ENCODE measurements at places on chromosomes 3 and 15. TPM values are rescaled to one million over a fixed set of nuclear protein-coding genes. Genes with fewer than 3 reads are reported as not detected.

The TRPM1 gene
- total RNA-seq: under 0.01 TPM

The SLC15A2 gene
- 2.8 TPM for total RNA-seq

The GABRR3 gene
- total RNA-seq: not detected

The TTC23 gene
- total RNA-seq: 10.0 TPM

The OR5K2 gene
- total RNA-seq: not detected

The ZNF385D gene
- total RNA-seq: under 0.01 TPM

DNA sequence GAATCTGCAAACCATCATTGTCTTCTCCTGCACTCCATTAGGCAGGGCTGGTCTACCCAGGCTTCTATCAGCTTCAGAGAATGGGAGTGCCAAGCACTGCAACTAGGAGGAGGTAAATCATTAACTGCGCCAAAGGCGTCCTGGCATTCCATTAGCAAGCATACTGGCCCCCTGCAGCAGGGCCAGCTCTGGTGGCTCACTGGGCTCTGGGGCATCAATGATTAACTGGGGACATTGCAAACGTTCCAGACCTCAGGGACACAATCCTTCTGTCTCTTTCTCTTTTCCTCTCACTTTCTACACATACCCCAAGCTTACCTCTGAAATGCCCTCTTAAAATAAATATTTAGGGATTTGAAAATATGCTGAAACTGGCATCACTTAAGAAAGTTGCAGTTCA lies 129.0 kb downstream of the MYLK start:
- no peak for DNase-seq

GRCh38 chr3:177430653-177431052 lies 233.4 kb upstream of the TBL1XR1 start:
- no peak for DNase-seq

DNA sequence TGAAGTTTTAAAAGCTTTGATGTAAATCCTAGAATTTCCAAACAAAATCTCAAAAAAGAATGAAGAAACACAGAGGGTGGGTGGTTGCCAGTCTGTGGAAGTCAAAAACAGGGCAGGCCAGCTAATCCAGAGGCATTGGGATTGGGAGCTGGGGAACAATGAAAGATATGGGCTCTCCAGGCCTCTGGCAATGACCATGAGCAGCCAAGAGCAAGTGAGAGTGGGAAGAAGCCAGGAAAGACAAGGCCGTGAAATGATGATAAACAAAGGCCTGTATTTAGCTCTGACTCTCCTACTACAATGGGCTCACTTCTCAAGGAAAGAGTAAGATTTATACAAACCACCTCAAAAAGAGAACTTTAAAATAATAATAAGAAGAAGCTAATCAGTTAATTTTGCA lies 248.5 kb downstream of the ZMAT3 start:
- DNase-seq: no peak

DNA sequence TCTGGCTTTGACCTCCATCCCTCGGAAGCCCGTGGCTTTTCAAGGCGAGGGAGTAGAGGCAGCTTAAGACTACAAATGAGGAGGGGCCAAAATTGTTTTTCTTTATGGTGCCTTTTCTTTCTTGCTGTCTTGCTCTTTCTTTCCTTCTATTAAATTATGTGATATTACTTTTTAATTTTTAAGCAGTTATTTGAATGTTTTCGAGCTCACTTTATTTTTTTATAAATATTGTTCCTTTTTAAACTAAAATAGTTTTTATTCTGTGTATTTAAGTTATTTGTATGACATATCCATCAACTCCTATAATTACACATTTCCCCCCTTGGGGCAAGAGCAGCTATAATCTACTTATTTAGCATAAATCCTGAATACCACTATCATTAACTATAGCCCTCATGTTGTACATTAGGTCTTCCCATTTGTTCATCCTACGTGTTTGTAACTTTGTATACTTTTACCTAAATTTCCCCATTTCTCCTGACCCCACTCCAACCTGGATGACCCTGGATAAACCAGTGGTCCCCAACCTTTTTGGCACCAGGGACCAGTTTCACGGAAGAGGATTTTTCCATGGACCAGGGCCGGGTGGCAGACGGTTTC lies 622 bp upstream of the PLSCR1 start:
- no peak for DNase-seq

- DNase-seq: no peak
These were observed 39.0 kb downstream of the WHAMM start for GRCh38 chr15:82848241-82848993.

DNA sequence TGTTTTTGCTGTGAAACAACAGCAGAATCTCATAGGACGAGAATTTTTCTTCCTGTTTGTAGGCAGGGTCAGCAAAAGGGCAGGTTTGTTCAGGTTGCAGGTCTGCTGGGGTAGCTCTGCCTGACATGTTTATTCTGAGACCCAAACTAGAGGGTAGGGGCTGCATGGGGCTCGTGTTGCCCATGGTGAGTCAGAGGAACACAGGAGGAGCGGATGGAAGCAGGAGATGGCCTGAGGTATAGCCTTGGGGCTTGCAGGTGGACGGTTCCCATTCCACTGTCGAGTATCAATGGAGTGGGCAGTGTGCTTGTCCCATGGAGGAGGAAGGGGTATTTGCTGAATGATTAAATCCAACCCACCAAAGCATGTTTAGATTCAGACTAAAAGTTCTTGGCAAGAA lies 138.9 kb downstream of the APBA2 start:
- no peak for DNase-seq

- DNase-seq: no peak
These were observed 104.2 kb upstream of the SPRED1 start for GRCh38 chr15:38148471-38148870.

DNA sequence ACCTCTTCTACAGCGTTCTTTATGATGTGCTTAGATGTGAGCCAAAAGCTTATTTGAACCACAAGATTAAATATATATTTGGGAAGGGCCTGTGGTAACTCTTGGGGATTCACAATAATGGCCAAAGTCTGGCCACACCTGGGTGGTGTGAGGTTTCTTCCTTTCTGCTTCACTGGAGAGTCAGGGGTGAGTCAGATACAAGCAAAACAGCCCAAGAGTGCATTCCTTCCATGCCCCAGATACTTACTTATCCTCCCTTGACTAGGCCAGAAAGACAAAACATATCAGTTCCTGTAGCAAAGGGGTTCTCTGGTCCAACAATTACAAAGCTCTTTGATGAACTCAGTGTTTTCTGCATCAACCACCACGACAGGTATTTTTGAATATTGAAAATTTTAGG lies 941 bp downstream of the ZBED2 start:
- peak; percentile 90 for DNase-seq

- DNase-seq: no peak
These were observed 195.6 kb upstream of the CFAP20DC start for GRCh38 chr3:59245300-59245858.

DNA sequence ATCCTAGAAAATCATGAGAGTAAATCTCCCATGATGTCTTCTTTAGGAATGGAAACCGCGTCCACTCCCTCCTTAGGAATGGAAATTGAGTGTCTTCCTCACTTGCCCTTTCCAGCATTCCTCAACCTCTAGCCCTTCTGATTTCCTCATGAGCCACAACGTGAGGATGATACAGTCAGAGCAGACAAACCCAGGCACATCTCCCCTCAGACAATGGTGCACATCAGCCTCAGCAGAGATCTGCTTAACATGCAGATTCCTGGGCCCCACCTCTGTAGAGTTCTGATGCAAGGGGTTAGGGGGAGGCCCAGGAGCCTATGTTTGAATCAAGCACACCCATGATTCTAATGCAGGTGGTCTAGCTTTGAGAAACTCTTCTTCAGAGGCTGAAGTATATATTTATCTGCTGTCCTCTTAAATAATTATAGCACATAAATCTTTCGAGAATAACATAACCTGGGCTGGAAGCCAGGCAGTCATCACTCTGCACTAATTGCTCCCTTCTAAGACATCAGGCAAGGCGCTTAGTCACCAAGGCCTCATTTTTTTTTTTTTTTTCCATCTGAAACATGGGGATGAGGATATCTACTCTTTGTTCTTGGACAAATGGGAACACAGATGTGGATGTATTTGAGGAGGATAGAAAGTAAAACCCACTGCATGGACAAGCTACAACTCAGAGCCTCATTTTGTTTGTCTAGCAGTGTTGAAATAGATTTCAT lies 81.7 kb downstream of the PRICKLE2 start:
- peak; percentile 73 for DNase-seq

DNA sequence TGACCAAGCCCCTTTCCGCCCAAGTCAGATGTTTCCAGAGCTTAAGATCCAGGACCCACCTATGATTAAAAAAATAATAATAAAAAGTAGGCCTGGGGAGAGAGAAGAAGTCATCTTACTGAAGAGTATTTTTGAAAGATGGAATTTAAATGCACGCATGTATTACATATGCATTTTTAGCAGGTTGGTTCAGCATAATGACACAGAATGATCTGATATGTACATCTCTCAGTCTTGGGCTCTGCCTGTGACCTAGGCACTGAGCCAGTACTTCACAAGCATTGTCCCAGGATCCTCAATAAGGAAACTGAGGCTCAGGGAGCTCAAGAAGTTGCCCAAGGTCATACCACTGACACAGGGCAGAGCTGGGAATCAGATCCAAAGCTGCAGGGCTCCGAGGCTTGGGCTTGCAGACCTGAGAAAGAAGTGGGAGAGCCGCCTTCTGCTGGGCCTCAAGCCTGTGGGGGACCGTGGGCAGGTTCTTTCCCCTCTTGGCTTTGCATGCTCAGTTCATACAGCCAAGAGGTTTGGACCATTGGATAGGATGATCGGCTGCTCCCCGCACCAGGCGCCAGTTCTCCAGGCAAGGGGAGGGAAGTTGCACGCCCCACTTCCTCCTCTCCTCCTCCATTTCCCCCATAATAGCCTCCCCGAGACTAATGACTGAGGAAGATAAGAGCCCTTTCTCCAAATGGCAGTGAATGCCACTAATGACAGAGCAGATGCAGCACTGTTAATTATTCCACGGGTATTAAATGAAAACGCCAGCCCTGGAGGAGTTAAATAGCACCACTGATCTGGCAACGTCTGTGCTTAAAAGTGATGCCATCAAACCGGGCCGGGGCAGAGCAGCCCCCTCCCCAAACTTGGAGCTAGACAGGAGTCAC lies 6.9 kb downstream of the SLC6A1 start:
- DNase-seq: no peak

GRCh38 chr3:71618538-71618937 lies 35.0 kb upstream of the FOXP1 start:
- no peak for DNase-seq

DNA sequence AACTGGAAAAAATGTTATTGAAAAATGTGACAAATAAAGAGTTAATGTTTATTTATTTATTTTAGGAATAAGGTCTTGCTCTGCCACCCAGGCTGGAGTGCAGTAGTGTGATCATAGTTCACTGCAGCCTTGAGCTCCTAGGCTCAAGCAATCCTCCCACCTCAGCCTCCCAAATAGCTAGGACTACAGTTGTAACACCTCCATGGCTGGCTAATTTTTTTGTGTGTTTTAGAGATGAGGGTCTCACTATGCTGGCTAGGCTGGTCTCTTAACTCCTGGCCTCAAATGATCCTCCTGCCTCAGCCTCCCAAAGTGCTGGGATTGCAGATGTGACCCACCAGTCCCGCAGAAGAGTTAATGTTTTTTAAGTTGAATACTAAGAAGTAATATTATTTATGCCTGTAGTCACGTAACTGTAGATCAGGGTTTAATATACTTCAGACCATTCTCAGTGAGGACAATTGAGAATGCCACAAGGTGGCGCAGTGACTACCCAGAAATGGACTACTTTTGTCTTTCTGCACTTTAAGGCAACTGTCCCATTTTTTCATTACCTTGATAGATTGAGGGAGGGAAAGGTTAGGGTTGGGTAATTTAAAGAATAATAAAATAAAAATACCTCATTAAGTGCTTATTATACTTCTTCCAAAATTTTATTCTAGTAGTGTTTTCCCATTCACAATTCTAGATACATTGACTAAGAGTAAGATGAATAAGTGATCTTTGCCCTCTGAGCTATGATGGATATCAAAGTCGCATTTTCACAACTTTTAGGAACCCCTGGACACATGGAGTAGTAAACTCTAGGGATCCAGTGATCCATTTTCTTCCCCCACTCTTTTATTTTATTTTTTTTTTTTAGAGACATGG lies 6.0 kb downstream of the MUC13 start:
- DNase-seq: peak; percentile 60

- DNase-seq: no peak
These were observed 304.9 kb upstream of the ADAMTS9 start for GRCh38 chr3:64992530-64993285.

DNA sequence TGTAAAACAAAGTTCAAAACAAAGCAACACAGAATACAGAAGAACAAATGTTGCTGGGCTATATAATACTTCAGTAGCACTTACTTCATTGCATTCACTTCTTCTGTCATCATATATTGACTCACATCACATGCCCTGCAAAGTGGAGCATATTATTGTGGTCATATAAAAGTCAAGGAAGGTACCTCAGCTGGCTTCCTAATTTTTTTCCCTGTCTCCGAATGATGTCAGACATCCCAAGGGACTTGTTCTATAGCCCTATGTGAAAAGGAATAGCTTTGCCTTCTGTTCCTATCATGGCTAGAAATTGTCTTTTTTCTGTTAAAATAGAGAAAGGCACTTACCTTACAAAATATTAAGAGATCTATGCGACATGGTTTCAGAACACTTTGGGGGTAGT lies 109.4 kb downstream of the LRTM1 start:
- DNase-seq: no peak

DNA sequence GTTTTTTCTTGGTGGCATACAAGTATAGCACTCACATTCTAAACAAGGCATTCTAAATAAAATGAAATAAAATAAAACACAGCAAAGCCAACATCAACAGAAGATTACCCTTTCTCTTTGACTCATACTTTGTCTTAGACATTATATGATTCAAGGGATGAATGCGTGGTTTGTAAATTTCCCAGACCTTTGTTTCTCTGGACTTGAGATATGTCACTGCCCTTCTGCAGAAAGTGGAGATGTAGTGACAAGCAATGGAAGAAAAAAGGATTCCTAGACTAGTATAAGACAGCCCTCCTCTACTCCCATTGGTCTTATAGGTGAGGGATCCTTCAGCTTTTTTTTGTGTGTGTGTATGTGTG lies 22.4 kb downstream of the NANOGP8 start:
- DNase-seq: peak; percentile 41

GRCh38 chr3:44252332-44252959 lies 10.8 kb downstream of the TOPAZ1 start:
- DNase-seq: no peak

DNA sequence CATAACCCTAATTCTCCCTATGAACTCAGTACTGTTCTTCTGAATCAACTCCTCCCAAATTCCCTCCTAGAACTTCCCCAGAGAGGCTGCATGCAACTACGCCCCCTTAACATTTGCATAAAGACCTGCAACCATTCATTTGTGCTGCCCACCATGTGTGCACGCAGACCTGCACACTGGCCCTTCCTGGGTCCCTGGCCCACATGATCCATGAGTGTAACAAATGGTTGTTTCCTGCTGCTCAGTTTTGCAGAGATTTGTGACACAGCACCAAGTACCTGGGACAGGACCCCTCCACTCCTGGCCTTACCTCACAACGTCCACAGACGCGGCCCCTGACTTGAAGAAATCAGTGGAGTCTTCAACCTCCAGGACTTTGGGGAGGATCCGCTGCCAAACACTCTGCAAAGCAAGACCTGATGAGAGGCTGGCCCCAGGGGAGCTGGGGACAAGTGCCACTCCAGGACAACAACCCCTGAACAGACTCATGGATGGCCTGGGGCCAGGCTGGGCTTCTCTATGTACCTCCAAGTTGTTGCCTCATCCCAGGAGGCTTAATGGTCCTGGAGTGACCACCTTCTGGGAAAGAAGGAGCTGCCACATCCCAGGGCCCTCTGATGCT lies 33.8 kb downstream of the ALDH1L1 start:
- DNase-seq: no peak
